ENCODE measurements at places on chromosomes 12 and 14.
A peak's percentile ranks its signal among the peaks of the same experiment; 100 is the strongest.

DNA sequence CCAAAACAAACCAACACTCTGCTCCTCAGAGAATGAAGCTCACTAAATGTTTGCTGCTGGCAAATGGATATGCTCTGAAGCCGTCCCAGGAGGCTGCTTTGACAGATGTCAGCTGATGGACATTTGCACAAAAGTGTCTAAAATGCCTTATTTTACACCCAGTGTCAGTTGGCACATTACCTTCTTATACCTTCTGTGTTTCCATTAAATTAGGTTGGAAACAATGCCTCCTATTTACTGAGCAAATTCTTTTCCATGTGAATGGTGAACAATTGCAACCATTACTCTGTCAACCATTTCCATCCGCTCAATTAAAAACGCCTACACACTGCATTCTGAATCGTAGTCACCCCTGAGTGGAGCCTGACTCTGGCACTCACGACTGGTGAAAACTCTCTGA is 1679.9 kb upstream of the FLRT2 start:
- DNase-seq: no peak

- no peak for DNase-seq
These were observed 33.3 kb upstream of the CCDC198 start for GRCh38 chr14:57526942-57527341.

GRCh38 chr14:99955826-99956455 is 109.3 kb upstream of the EVL start:
- DNase-seq: no peak

GRCh38 chr12:114512351-114512750 is 106.4 kb upstream of the TBX5 start:
- no peak for DNase-seq

DNA sequence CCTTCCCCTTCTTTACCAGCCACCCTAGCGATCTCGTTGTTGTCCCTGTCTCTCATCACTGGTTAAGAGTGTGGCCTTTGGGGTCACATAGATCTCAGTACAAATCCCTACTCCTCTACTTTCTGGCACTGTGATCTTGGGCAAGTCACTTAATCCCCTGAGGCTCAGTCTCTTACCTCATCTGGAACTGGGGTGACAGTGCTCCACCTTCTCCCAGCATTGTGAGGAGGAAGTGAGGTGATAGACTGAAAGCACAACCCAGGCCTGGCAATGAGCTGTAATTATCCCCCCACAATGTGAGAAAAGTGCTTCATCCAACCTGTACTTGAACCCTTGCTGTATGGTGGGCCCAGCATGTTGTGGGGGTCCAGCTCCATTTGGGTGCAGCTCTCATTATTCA is 48.0 kb downstream of the IRAK3 start:
- no peak for DNase-seq

GRCh38 chr12:93089805-93090569 is 160.9 kb upstream of the EEA1 start:
- no peak for DNase-seq

GRCh38 chr14:37641117-37641516 is 45.7 kb downstream of the TTC6 start:
- no peak for DNase-seq

DNA sequence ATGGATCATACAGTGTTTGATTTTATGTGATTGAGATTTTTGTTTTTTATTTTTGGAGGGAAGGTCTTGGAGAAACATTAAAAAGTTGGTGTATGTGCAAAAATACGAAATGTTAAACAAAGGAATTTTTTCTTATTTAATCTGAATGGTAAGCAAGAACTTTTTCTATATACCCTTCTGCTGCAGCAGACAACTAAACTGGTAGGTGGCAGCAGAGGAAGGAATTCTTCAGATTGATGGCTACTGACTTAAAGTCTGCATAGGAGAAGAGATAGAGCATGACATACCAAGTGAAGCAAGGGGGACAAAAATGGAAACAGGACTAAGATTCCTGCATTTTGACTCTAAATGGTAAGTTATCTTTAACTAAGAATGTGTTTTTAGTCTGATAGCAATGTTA is 42.0 kb upstream of the A2ML1 start:
- no peak for DNase-seq

DNA sequence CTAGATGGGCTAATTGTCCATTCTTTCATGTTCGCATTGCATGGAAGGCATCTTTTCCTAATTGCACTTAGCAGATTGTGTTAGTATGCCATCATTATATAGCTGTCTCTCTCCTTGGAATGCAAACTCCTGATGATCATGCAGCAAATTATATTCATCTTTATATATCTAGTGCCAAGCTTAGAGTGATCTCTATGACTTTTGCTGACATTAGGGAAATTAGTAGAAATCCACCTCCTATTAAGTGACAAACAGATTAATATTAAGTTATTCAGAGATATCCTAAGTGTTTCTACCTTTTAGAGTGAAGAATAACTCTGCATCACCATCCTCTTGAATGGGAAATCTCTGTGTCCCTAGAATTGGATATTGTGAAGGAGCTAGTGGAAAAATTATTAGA is 185.6 kb downstream of the FOXG1 start:
- no peak for DNase-seq

DNA sequence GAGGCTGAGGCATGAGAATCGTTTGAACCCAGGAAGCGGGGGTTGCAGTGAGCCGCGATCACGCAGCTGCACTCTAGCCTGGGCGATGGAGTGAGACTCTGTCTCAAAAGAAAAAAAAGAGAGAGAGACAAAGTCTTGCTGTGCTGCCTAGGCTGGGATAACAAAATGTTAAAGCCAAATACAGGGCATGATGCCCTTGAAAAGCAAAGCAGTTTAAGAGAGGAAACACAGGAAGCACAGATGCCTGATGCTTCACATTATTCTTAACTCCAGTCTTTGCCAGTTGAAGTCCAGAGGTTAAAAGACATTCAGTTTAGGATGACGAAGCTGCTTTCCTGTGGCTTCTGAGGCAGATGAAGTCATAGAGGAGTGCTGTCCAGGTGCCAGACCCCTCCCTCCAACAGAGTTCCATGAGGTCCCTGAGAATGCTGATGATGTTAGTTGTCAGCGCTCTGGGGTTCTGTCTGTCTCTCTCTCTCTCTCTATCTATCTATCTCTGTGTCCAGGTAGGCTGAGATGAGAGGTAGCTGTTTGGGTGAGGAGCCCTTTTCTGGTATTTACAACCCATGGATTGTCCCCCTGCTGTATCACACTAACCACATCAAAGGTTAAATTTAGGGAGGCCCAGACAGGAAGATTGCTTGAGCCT is 4.9 kb upstream of the MRPL52 start:
- DNase-seq: peak; percentile 58

DNA sequence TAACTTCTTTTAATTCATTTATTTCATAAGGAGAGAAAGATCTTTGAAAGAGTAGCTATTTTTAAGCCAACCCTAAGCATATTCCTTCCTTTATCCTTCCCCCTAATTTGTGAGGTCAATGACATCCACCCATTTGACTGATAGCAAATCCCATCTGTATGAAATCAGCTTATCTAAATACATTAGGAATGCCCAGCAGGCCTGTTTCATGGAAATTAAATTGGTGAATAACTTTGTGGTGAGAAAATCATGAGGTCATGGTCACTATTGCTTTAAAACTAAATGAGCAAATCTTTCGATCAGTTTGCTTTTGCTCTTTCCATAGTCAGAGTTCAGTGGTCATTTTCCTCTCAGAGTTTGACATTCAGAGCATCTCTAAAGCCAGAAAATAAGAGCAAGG is 256.6 kb downstream of the CPNE8 start:
- DNase-seq: no peak

DNA sequence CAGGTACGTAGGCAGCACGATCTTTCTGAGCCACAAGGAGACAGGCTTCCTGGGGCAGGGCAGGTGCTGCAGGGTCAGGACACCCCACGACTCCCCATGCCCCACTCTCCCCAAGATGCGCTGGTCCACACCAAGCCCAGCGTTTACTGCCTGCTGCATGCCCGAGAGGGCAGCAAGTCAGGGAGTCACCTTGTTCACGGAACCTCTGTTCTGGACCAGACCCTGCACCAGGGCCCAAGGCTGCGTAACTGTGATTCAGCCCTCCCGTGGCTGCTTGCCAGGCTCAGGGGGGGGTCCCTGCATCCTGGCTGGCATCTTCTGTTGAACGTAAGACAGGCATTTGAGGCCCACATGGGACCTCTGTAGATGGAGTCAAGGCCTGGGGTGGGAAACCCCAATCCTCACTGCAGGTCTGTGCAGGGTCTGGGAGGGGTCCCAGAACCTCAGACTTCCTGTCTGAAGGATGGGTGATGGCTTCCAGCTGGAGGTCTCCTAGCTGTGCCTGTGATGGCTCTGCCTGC is 228.6 kb upstream of the RTL1 start:
- no peak for DNase-seq
